NCI-H2081 (cell line): ENCODE measurements at places on chromosomes 5 and 9.

DNA sequence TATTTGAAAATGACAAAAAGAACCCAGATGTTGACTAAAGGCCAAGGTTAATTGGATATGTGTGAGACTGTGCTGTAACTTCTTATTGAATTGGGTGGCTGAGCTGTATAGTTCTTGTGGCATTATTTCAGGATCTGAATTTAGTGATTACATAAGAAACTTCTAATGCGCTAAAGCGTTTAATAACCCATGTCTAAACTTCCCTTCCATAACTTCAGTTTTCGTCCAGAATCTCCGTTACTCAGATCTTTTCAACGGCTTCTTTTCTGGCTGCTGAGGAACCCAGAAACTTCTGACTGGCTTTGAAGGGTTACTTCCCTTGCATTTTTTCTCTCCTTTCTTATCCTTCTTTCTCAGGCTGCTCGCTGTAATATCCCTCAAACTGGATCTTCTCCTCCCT is 28.1 kb upstream of the C9orf72 start:
- DNase-seq, result no peak

GRCh38 chr5:37207802-37208201 is 41.4 kb downstream of the CPLANE1 start:
- DNase-seq, result no peak

DNA sequence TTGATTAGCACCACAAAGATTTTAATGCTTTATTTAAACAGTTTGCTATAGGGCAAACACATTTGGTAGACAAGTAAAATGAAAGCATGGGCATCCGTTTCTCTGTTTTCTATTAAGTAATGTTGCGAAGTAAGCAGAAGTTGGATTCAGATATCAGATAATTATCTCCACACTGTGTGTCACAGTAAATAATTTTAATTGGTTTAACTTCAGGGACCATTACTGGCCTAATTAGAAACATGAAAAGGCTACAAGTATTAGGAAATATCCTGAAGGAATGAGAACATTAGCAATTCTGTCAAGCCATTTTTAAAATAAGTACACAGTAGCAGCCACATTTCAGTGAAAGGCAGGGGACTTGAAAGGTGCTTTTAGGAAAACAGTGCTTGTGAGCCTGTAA is 975.4 kb downstream of the NR2F1-AS1 start:
- DNase-seq, result no peak

GRCh38 chr5:9239071-9239470 is 306.8 kb downstream of the SEMA5A start:
- DNase-seq, result no peak

- DNase-seq, result no peak
Observed at GRCh38 chr9:32801530-32801929, 18.2 kb downstream of the TMEM215 start.

DNA sequence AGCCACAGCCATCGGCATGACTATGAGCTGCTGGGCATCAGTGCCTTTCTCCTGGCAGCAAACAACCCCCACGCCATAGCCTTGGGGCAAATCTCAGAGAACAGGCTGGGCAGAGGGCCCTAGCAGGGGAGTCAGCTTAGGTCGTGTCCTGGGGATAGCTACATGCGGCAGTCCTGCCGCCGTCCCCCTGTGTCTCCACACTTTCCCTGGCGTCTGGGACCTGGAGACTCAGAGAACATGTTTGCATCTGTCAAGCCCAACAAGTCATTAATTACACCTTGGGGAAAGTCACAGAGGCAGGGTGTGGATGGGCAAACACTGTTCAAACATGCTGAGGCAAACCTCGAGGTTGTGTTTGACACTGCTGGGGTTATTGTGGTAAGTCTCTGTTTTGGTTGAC is 123.6 kb downstream of the C5orf15 start:
- no peak for DNase-seq

- DNase-seq, result no peak
Observed at GRCh38 chr9:93043122-93043521, 15.4 kb upstream of the SUSD3 start.

- DNase-seq, result peak; percentile 67
Observed at GRCh38 chr5:142824391-142824790, 54.2 kb downstream of the ARHGAP26 start.

DNA sequence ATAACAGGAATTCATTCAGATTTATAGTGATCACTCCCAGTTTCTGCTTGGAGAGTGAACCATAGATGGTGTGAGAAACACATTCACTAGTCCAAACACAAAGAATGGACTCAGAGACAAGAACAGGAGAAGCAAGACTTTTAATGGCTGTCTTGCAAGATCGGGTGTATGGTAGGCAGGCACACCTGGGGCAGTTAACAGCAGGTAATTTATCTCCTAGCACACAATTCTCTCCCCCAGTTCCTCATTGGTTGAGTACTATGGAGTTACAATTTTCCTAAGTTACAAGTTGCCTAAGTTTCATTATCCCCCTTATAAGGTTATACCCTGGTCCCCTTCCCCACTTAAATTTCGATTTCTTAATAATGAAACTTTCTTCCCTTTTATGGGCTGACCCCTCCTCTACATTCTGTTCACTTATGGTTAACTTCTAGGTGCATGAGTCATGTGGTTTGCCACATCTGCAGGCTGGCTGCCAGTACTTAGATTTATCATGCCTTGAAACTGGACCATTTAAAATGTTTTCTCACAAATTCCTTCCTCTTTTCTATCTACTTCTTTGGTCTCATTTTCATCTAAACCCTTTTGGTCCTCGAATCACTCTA is 623.3 kb downstream of the HINT1 start:
- DNase-seq, result no peak
